Kidney capillary endothelial cell (primary cell): ENCODE measurements at places on chromosomes 2 and 18.

DNA sequence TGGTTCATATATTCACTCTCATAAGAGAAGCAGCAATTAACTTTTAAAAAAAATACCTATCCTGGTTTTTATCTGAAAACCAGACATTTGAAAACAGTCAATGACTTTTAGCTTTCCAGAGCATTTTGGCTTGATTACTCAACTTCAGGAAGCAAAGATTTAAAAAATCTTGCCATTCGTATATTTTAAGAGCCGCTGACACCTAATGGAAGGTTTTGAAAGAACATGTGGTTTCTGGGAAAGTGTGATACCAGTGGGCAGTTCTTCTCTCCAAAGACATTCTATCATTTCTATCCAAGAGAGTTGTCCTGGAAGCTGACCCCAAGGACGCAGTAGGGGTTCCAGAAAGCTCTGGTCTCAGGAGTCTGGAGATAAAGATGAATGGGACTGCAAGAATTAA is 234.7 kb downstream of the TTC32 start:
- DNase-seq, result peak; percentile 32

DNA sequence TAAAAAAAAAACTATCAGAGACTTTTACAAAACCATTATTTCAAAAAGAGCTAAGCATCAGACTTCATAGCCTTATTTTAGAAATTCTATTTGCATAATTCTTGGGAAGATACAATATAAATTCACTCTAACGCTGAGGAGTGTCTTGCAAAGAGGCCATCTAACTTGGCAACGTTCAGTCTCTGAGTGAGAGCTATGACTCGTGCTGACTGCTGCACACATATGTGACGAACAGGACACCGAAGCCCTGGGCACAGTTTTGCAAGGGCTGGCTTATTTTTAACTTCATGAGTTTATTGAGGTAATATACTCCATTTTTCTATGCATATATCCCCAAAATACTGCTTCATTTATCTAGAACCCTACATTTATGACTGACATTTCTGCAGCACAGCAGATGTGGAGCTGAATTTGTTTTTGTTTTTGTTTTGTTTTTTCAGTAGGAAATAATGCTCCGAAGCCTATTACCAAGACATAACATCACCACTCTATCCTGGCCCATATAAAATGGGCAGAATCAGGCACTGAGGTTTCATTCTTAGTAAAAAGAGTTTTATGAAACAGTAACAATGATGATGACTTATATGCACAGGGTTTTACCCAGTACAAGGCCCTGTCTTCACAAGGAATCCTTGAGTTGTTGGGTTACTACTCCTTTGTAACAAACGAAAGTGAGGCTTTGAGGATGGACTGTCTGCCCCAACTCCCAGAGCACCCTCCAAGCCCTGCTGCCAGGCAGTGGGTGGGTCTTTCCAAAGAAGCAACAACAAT is 68.3 kb downstream of the CRACDL start:
- DNase-seq, result peak; percentile 76

DNA sequence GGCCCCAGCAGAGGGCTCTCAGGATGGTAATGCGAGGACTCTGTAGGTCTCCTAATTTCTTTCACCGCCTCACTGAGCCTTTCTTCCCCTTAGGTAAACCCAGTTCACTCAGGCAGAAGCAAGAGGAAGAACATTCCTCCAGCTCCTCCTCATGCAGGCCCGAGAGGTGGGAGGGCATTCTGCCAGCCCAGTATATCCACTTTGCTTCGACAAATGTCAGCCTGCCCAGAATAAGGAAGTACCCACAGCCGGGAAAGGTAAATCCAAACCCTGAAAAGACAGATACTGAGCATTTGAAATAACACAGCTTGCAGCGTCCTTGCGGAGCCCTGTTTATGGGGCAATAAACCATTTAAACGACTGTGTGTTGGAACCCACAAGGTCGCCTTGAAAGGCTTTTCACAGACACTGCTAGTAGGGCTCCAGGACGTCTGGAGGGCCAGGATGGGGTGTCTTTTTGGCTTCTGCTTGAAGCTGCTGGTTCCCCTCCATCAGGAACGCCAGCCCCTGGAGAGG is 63.0 kb upstream of the STPG4 start:
- DNase-seq, result no peak

DNA sequence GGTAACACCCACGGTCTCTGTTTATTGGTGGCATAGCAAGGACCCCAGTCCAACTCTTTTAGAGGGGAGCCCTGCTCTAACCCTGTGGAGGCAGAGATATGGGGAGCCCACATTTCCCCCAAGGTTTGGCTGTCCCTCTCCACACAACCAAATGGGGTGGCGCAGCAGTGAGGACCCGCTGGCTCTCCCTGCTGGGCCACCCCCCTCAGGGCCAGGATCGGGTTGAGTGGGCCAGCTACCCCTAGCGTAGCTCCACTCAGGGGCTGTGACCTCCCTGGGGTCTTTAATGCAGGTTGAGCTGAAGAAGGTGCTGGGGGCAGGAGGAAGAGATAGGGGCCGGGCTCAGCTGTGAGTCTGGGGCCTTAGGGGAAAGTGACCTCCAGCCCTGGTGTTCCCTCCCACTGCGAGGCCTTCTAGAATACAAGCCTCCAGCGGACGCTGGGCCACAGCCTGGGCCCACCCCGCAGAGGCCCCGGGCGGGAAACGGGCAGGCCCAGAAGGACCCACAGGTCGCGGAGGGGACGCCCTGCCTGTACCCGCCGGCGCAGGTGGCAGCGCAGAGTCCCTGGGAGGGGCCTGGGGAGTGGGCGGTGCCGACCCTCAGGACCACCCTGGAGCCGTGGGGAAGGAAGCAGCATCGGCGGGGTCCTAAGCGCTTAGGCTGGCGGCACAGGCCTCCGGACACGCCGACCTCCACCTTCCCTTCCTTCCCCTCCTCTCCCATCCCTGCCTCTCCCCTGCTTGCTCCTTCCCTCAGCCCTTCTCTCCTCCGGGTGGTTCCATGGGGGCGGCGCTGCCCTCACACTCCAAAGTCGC is 9.6 kb downstream of the CROCC2 start:
- no peak for DNase-seq

GRCh38 chr2:31101701-31102100 is 36.5 kb downstream of the GALNT14 start:
- no peak for DNase-seq

- no peak for DNase-seq
Measured at GRCh38 chr2:195489101-195489500, 167.9 kb upstream of the SLC39A10 start.

GRCh38 chr18:69216321-69216720 is 184.4 kb upstream of the DOK6 start:
- no peak for DNase-seq

GRCh38 chr2:154600927-154601494 is 97.5 kb upstream of the KCNJ3 start:
- DNase-seq, result no peak

DNA sequence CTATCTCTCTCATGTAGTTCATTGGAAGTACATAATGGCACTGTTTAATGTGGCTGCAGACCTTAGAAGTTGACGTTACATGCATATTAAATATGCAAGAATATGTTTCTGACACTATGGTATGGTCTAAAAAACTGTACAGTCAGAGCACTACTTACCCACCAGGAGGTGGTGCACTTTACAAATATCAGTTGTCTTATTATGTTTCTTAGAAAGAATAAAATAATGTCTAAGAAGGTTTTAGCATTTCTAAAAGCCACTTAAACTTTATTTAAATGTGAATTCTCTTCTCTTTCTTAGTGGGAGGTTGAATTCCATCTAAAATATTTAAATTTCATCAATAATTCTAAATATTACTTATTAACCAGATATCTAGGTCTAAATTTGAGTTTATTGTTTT is 4.3 kb downstream of the TMEFF2 start:
- peak; percentile 37 for DNase-seq

DNA sequence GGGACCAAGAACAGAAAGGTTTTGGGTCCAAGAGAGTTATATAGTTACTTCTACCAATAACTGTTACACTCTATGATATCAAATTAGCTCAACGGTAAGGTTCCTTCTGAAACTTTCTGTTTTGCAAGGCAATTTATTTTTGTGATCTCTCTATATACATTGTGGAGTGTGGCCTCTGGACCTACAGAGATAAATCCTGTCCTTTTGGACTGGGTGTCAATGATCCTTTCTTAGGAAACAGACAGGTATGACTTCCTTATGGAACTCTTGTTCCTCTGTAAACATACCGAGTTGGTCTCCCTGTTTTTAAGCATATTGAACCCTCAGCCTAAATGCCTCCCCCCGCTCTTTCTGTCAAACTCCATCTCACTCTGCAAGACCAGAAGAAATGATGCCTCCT is 1117.8 kb downstream of the BCL11A start:
- no peak for DNase-seq

DNA sequence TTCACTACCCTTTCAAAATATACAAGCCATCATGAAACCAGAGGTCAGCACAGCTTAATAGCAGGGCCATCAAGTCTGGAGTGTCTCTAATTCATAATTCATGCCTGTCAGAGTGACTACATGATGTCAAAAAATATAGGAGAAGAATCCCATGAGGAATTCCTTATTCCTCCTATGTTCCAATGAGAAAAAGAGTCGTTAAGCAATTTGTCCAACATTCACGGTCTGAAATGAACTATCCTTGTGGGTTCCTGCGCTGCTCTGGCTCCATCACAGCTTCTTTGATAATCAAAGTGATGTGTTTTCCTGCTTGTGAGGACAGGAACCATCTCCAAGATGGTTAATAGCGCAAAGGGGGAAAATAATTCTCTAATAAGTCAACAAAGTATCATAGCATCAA is 560.4 kb upstream of the KLHL29 start:
- DNase-seq, result no peak

DNA sequence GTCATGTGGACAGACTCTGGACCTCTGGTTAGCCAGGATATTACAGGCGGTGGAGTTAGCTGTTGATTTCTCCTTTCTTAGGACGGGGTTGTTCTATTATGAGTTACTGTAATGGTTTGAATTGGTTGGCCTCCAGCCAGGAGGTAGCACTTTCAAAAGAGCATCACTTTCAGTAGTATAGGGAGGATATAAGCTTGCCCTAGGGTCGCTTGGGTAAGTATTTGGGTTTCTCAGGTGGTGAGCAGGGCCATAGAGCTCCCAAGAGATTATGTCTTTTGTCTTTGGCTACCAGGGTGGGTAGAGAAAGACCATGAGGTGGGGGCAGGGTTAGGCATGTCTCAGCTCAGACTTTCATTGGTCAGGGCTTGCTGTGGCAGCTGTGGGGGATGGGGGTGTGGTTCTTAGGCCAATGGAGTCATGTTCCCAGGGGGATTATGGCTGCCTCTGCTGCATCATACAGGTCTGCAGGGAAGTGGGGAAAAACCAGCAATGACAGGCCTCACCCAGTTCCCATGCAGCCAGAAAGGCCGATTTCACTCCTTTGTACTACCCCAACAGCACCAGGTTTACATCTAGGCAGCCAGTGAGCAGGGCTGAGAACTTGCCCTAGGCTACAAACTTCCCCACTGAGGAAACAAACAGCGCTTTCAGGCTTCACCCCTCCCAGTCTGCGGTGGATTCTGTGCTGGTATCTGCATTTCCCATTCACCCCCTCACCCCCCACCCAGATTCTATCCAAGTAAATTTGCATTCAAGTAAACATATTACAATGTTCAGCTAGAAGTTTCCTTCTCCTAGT is 89.4 kb upstream of the SLC38A11 start:
- DNase-seq, result no peak

- no peak for DNase-seq
Measured at GRCh38 chr18:3183103-3183717, 36.6 kb downstream of the MYOM1 start.

- DNase-seq, result no peak
Measured at GRCh38 chr2:173419506-173419905, 64.8 kb downstream of the CDCA7 start.

- peak; percentile 32 for DNase-seq
Measured at GRCh38 chr18:11163665-11164064, 14.3 kb upstream of the PIEZO2 start.

DNA sequence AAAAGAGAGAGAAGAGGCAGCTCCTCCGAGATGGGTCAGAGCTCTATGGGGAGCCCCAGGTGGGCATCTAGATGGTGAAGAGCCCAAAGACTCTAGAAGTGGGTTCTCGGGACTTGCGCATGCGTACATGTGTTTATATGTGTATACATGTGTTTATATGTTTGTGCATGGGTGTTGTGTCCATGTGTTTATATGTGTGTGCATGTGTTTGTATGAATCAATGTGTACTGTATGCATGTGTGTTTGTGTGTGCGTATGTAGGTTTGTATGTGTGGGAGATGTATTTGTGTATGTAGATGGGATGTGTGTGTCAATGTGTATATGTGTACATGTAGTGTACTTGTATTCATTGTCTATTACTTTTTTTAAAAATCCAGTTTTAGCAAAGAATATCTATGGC is 25.6 kb downstream of the DNPEP start:
- DNase-seq, result no peak

GRCh38 chr2:130918393-130918792 is 81.7 kb downstream of the ARHGEF4 start:
- DNase-seq, result no peak

- DNase-seq, result no peak
Measured at GRCh38 chr2:74104839-74105238, 42.9 kb downstream of the BOLA3 start.

DNA sequence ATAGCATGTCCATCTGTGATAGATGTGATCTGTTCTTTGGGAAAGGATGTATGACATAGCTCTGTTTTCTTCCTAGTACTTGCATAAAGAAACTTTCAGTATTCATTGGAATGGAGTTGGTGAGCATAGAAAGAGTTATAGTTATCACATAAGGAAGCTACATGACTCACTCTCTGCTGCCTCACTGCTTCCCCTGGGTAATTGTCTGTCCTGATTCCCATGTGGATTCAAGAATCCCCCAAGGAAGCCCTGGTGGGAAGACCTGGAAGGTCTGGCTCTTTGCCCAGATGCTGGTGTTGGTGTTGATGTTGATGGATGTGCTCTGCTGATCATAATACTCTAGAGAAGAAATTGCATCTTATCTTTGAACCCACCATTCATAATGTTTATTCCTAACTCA is 60.6 kb downstream of the PTPN4 start:
- DNase-seq, result peak; percentile 99

- peak; percentile 51 for DNase-seq
Measured at GRCh38 chr2:191650896-191651773, 26.8 kb upstream of the NABP1 start.

- DNase-seq, result no peak
Measured at GRCh38 chr2:116706396-116706795, 1108.1 kb upstream of the DDX18 start.

GRCh38 chr2:149596471-149596870 is 8.9 kb upstream of the MMADHC start:
- no peak for DNase-seq

DNA sequence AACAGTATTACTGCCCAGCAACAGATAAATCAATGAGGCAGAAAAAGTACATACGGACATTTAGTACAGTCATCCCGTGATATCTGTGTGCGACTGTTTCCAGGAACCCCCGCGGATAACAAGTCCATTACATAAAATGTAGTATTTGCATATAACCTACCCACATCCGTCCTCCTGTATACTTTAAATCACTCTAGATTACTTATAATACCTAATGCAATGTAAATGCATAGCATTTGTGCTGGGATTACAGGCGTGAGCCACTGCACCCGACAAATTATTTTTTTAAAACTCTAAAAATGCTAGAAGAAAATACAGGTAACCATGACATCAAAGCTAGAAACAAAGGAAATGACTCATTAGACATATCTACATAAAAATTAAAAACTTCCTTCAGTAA is 91.6 kb downstream of the FAM161A start:
- DNase-seq, result no peak

- DNase-seq, result no peak
Measured at GRCh38 chr2:205273148-205273547, 409.2 kb upstream of the NRP2 start.

- no peak for DNase-seq
Measured at GRCh38 chr2:98027538-98027937, 31.8 kb upstream of the TMEM131 start.

GRCh38 chr2:11344342-11344955 is at the start of gene ROCK2:
Gene ROCK2, minus strand, starts transcription at chr2:11344636. Its CDS starts 500 bp downstream, at chr2:11344136.
- peak; percentile 73 for DNase-seq

GRCh38 chr18:42742969-42743368 is 372.5 kb downstream of the RIT2 start:
- DNase-seq, result no peak
